ENCODE measurements at places on chromosomes 5 and 9. TPM values are rescaled to one million over a fixed set of nuclear protein-coding genes. Genes with fewer than 3 reads are reported as not detected.

Gene GPR150
- 0.25 TPM for polyA plus RNA-seq

Gene ISL1
- polyA plus RNA-seq = 1.2 TPM

Gene SPINK6
- not detected for polyA plus RNA-seq

GRCh38 chr9:89905606-89906338 lies 301.0 kb downstream of the GADD45G start:
- DNase-seq = no peak

GRCh38 chr5:51599587-51599986 lies 216.3 kb downstream of the ISL1 start:
- no peak for DNase-seq

GRCh38 chr5:43231977-43232376 lies 40.0 kb downstream of the NIM1K start:
- no peak for DNase-seq

DNA sequence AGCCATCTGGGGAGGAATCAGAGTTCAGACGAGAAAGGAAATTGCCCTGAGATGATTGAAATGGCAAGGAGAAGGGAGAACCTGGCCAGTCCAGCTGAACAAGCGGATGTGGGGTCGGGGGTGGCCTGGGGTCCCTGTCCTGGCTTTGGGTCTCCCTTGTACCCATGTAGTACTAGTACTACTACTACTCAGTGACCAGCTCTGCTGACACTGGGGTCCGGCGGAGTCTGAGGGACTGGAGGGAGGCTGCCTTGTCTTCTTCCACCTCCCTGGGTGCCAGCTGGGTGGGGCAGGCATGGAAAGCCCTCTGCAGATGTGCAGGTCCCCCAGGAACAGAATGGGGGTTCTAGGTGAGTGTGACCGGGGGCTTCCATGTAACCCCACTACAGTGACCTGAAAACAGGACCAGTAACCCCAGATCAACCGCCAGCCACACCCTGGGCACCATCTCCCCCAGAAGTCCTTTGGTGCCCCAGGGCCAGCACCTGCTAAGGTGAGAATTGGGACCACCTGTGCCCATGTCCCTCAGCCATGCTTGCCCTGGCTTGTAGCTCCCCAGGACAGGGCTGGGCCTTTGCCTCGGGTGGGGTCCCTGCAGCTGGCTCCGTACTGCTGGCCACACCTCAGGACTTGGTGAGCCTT lies 89.1 kb upstream of the COL5A1 start:
- no peak for DNase-seq

DNA sequence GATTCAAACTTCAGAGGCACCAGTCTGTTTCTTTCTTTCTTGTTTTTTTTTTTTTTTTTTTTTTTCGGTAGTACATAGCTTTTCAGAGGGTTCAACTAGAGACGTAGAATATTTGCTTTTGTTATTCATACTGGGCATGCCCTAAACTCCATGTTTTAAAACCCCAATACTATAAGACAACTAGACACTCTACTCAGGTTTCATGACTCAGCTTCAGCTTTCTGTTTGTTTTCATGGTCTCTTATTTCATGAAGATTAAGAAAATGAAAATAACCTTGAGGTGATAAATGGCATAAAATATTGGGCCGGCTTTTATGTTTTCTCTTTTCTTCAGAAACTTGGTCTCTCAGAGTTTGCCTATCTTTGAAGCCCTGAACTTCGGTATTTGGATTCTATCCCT lies 2126.3 kb upstream of the ACO1 start:
- no peak for DNase-seq

DNA sequence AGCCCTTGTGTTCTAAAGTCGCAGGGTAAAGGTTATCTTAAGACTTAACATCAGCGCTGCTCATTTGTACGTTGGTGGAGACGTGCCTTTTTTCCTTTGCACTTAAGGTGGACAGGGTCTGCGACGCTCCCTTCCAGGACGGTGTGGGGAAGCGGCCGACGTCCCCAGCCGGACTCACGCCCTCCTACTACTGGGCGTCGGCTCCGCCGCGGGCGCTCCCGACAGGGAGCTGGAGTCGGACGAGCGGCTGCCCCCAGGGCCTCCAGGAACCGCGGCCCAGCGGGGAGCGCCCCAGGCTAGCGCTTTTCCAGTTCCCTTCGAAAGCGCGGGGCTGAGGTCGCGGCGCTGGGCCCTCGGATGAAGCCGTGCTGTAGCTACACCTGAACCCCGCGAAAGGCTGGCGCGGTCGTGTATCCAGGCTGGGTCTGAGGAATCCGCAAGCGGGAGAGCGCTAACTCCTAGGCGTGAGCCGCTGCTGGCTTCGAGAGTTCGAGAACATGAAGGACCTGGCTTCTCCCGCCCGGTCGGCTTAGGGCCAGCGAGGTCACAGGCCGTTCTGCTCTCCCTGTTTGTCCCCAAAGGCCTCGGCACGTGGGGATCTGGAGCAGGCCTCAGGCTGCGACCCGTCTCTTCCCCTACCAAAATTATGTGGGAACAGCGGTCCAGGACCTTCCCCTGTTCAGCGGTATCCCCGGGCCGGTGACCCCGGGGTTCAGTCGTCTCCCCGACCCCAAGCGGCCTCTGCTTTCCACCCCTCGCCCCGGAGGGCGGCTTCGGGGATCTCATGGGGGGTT lies 3.8 kb upstream of the DMRT3 start:
- DNase-seq = no peak

DNA sequence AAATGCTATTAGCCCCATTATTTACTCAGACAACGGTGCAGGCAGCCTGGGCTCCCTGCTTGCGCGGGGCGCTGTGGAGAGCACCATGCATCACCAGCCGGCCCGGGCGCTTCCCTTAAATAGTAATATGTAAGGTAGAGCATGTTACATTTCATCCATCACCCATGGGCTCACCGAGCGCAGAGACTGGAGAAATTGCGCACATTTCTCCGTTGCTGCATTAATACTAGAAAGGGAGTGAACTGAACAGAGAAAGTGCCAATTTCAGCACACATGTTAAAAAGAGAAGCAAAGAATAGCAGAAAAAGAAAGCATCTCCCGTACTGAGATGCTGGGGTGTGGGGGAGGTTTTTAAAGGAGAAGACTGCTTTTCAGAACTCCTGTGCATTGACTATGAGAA lies 400.3 kb downstream of the ZSWIM6 start:
- no peak for DNase-seq

DNA sequence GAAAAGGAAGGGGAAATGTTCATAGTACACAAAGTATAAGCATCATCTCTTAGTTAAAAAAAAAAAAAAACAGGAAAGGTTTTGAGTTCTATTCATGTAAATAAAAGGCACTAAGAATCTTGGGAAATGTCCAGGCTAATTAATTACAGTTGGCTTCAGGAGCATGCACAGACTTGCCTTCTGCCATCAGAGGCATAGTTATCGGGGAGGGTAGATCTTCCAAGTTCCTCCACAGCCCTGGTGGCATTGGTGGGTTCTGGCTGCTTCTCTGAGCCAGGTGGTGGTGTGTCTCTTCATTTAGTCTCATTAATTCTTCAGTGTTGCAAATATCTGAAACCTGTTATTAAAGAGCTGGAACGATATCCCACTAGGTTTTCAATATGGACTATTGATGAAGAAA lies 85.2 kb downstream of the TMEM252 start:
- DNase-seq = no peak

DNA sequence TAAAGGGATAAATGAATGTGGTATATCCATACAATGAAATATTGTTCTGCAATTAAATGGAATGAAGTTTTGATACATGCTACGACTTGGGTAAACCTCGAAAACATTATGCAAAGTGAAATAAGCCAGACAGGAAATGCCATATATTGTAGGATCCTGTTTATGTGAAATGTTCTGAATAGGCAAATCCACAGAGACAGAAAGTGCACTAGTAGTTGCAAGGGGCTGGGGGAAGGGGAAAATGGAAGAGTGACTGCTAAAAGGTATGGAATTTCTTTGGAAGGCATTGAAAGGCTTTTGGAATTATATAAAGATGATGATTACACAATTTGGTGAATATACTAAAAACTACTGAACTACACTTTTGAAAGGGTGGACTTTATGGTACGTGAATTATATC lies 97.0 kb downstream of the FOXD1 start:
- DNase-seq = no peak

DNA sequence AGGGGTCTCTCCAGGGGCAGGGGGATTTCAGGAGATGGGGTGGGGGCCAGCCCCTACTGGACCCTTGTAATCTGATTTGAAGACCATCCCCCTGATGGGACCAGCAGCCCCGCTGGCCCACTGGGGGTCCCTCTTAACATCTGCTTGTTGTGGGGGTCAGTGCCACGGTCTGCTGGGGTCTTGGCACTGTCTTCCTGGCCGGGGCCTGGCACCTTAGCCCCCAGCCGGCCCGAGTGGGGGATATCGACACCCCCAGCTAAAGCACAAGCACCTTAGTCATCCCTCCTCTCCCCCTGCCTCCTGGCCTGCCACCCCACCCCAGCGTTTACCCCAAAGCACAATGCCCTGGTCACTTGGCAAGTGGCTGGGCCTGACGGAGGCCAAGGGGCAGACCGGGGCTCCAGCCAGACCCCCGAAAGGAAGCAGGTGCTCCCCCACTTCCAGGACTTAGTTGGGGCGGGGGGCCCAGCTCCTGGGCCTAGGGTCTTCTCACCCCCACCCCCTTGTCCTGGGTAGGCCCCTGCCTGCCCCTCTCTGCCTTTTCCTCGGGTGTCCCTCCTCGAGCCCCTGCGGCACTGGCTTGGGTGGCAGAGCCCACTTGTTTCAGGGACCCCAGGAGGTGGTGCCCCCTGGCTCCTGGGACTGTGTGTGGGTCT lies 1.4 kb upstream of the NFX1 start:
- no peak for DNase-seq

GRCh38 chr5:104431002-104431620 lies 868.5 kb upstream of the NUDT12 start:
- DNase-seq = no peak

- DNase-seq = no peak
Observed at GRCh38 chr9:110135846-110136245, 72.1 kb downstream of the C9orf152 start.
